ENCODE measurements at places on chromosomes 12 and 14. TPM values are rescaled to one million over a fixed set of nuclear protein-coding genes. Genes with fewer than 3 reads are reported as not detected.

Gene ZBTB39
- total RNA-seq: 30.3 TPM

DNA sequence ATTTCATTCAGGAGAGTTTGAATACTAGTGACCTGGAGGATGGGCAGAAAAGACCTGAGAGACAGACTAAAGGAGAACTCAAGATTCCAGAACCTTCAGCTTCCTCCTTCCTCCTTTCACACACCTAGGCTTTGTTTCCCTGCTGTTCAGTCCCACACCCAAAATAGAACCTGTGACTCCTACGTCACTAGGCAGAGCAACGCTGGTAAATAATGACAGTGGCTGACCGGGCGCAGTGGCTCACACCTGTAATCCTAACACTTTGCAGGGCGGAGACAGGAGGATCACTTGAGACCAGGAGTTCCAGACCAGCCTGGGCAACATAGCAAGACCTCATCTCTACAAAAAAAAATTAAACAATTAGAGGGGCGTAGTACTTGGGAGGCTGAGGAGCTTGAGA, 166.4 kb upstream of the FKBP4 start:
- H3K4me3 ChIP-seq: no peak overlapping the region
- peaks cover 7% of the 10 kb centered on the region for H3K4me1 ChIP-seq
- no peak for DNase-seq

GRCh38 chr12:42507565-42507964, 82.0 kb downstream of the PRICKLE1 start:
- H3K4me3 ChIP-seq: no peak overlapping the region
- H3K36me3 ChIP-seq: no peaks in the 10 kb centered on the region
- DNase-seq: no peak
- peaks cover 7% of the 10 kb centered on the region for H3K4me1 ChIP-seq
- H3K27me3 ChIP-seq: no peaks in the 10 kb centered on the region
- H3K27ac ChIP-seq: no peak overlapping the region

GRCh38 chr14:56661478-56661877, 81.9 kb downstream of the TMEM260 start:
- H3K4me3 ChIP-seq: no peak overlapping the region
- no peak for DNase-seq
- peaks cover 13% of the 10 kb centered on the region for H3K36me3 ChIP-seq
- H3K4me1 ChIP-seq: no peaks in the 10 kb centered on the region
- no peak overlapping the region for H3K27ac ChIP-seq
- H3K27me3 ChIP-seq: no peaks in the 10 kb centered on the region

GRCh38 chr12:6200256-6201212, at the start of gene CD9:
CD9 (plus strand) TSS chr12:6200400; CDS start chr12:6200500, 100 bp downstream.
- H3K27ac ChIP-seq: no peak within 1 kb of the TSS
- H3K36me3 ChIP-seq: peaks cover 12% of the 10 kb centered on the region
- peak; percentile 82 for DNase-seq
- peak within 1 kb of the TSS; percentile 83 for H3K4me3 ChIP-seq

- H3K4me1 ChIP-seq: no peaks in the 10 kb centered on the region
- no peak for DNase-seq
- H3K4me3 ChIP-seq: no peak overlapping the region
- no peak overlapping the region for H3K27ac ChIP-seq
- H3K36me3 ChIP-seq: peaks cover 5% of the 10 kb centered on the region
Observed at GRCh38 chr14:99554184-99554583, 49.8 kb downstream of the CCDC85C start.

Gene SMOC1
- 0.68 TPM for total RNA-seq

DNA sequence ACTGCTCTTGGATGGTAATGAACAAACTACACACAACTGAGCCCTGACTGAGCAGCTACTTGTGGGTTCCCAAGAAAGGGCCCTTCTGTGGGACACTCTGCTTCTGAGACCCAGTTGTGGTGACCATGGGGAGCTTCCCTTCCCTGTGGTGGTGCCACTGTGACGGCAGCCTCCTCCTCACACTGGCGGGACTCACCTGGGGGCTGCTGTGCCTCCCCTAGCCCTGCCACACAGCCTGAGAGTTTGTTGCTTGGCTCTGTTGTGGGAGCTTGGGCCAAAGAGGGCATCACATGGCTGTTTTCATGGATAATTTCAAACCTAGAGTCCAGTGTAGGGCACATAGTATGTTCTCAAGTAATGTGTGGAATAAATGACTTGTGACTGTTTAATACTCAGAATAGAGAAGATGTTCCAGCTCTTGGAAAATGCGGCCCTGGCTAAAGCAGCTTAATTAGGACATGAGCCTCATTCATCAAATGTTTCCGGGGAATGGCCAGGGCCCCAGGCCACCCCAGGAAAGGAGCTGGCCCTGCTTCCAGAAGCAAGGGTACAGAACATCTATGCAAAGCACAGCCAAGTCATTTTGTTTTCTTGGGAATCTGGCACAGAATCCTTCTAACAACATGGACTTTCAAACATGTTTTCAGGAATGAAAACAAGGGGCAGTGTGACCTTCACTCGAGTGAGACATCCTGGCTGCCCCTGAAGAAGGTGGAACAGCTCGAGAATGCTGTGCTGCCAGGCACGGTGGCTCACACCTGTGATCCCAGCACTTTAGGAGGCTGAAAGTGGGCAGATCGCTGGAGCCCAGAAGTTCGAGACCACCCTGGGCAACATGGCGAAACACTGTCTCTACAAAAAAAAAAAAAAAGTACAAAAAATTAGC, 21.2 kb downstream of the ZFYVE21 start:
- H3K4me1 ChIP-seq: peaks cover 2% of the 10 kb centered on the region
- no peak overlapping the region for H3K27ac ChIP-seq
- H3K27me3 ChIP-seq: no peaks in the 10 kb centered on the region
- no peak overlapping the region for H3K4me3 ChIP-seq
- peaks cover 22% of the 10 kb centered on the region for H3K36me3 ChIP-seq
- DNase-seq: no peak

Gene ANO2
- total RNA-seq: 4.2 TPM

DNA sequence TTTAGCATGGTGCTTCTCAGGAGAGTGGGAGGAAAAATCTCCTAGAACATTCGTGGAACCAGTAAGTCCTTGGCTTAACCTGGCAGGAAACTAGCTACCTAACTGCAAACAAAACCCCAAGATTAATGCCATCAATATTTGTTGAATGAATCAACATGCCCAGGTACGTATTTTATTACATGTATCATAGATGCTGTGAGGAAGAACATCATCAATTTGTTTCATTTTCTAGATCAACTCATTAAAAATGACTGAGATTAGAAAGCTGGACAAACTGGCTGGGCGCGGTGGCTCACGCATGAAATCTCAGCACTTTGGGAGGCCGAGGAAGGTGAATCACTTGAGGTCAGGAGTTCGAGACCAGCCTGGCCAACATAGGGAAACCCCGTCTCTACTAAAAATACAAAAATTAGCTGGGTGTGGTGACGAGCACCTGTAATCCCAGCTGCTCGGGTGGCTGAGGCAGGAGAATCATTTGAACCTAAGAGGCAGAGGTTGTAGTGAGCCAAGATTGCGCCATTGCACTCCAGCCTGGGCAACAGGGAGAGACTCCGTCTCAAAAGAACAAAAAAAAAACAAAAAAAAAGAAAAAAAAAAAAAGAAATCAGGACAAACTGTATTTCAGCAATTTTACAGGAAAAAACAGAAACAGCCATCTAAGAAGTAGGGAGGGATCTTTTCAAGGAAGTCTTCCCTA, 88.7 kb downstream of the NTN4 start:
- no peaks in the 10 kb centered on the region for H3K27me3 ChIP-seq
- DNase-seq: no peak
- no peak overlapping the region for H3K4me3 ChIP-seq
- no peaks in the 10 kb centered on the region for H3K36me3 ChIP-seq
- H3K4me1 ChIP-seq: no peaks in the 10 kb centered on the region

DNA sequence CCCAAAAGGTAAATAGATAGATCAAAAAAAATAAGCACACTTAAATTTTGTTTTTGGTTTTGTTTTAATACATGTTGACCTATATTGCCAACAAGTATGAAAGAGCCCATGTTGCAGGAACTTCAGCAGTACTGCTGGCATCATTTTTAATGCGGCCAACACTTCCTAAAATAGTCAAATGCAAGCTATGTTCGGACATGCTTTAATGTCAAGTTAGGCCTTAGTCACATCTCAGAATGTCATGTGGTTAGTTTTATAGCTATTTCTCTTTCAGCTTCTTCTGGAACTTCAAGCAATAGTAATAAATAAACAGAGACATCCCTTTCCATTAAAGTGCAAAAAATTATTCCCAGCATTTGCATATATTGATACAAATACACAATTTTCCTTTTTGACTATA, 153.4 kb downstream of the PIK3C2G start:
- H3K4me3 ChIP-seq: no peak overlapping the region
- H3K4me1 ChIP-seq: no peaks in the 10 kb centered on the region
- H3K27ac ChIP-seq: no peak overlapping the region
- H3K27me3 ChIP-seq: no peaks in the 10 kb centered on the region
- DNase-seq: no peak
- no peaks in the 10 kb centered on the region for H3K36me3 ChIP-seq

GRCh38 chr12:68279227-68280054, 26.0 kb upstream of the IL22 start:
- DNase-seq: no peak
- no peak overlapping the region for H3K27ac ChIP-seq
- no peaks in the 10 kb centered on the region for H3K27me3 ChIP-seq

GRCh38 chr14:75417674-75418073, 10.1 kb upstream of the JDP2 start:
- H3K36me3 ChIP-seq: no peaks in the 10 kb centered on the region
- DNase-seq: no peak
- no peak overlapping the region for H3K4me3 ChIP-seq
- no peak overlapping the region for H3K27ac ChIP-seq

GRCh38 chr12:77796775-77797174, 33.9 kb upstream of the NAV3 start:
- no peaks in the 10 kb centered on the region for H3K36me3 ChIP-seq
- H3K4me1 ChIP-seq: no peaks in the 10 kb centered on the region
- DNase-seq: no peak
- H3K27ac ChIP-seq: no peak overlapping the region
- no peaks in the 10 kb centered on the region for H3K27me3 ChIP-seq
- no peak overlapping the region for H3K4me3 ChIP-seq

GRCh38 chr12:104866291-104866690, 91.8 kb downstream of the SLC41A2 start:
- H3K4me3 ChIP-seq: no peak overlapping the region
- no peaks in the 10 kb centered on the region for H3K36me3 ChIP-seq
- no peak for DNase-seq
- H3K4me1 ChIP-seq: no peaks in the 10 kb centered on the region
- H3K27ac ChIP-seq: no peak overlapping the region
- H3K27me3 ChIP-seq: no peaks in the 10 kb centered on the region

GRCh38 chr12:15272376-15272775, 49.9 kb upstream of the PTPRO start:
- no peak overlapping the region for H3K27ac ChIP-seq
- H3K36me3 ChIP-seq: no peaks in the 10 kb centered on the region
- no peak overlapping the region for H3K4me3 ChIP-seq
- no peaks in the 10 kb centered on the region for H3K27me3 ChIP-seq

Gene BEST3
- total RNA-seq: 0.11 TPM

GRCh38 chr12:126883697-126884096, 1383.3 kb upstream of the TMEM132C start:
- no peak overlapping the region for H3K4me3 ChIP-seq
- H3K36me3 ChIP-seq: no peaks in the 10 kb centered on the region
- no peak overlapping the region for H3K27ac ChIP-seq

Gene SCNN1A
- 104 TPM for total RNA-seq

GRCh38 chr12:24933694-24934407, 15.1 kb downstream of the BCAT1 start:
- no peaks in the 10 kb centered on the region for H3K27me3 ChIP-seq
- DNase-seq: no peak
- H3K27ac ChIP-seq: no peak overlapping the region
- H3K4me3 ChIP-seq: no peak overlapping the region
- H3K4me1 ChIP-seq: peaks cover 9% of the 10 kb centered on the region
- H3K36me3 ChIP-seq: peaks cover 16% of the 10 kb centered on the region

Gene OR4N5
- not detected for total RNA-seq
